ENCODE measurements at places on chromosomes 12 and 14.

DNA sequence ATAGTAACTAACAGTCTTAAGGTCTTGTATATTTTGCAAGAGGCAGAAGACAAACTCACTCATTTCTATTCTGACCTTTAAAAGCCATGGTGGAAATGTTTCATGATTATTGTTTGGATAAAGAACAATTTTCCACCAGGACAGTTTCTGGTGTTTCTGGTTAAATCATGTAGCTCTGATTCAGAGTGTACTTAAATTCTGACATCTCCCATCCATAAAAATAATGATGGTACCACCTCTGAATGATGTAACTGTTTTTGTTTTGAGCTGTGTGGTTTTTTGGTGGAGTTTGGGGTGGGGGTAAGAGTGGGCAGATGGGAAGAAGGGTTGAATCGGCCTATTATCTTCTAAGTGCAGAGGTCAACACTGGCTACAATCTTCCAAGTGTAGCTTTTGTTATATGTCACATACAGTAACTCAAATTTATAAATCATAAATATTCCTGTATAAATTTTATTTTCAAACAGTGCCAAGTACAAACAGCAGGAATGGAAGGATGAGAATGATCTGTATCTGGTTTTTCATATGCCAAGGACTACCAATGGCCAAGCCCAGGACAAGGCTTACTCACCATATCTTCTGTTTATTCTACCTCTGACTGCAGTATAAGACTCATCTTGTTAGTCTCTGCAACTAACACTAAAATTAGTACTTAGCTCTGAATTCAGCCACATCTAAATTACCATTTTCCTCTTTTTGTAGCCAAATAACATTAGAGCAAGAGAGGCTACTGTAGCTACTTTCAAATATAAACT is 108.7 kb downstream of the BCAT1 start:
- no peak for DNase-seq

DNA sequence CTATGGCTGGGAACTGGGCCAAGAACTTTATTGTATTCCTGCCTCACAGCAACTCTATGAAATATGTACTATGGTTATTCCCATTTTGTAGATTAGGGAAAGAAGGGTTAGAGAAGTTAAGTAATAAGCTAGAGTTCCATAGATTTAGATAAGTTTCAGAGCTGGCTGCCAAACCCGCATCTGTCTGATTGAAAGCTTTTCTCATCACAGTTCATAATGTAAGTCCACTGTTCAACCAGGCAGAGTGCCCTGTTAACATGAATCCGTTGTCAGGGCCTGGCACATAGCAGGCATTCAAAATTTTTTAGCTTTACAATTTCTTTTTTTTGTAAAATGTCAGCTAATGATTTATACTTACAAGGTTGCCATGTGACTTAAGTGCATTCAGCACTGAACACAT is 467.3 kb downstream of the NRXN3 start:
- DNase-seq = no peak

DNA sequence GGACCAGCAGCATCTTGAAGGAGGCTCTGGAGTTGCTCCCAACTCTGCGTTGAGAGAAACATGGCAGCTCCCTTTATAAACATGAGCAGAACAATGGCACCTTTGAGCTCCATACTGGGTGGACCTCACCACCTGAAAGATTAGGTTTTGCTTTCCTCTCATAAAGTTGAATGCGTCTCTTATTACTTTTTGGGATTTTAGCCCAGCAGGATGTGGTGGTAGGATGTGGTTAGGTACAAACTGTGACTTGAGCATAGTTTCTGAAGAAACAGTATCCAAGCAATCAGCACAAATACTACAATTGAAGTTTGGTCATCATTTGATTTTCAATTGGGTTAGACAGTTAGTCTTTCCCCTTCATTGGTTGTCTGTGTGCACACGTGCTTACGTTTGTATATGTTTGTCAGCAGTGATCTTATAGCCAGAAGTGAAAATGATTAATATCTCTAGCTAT is at the start of gene PRR4:
Gene PRR4 (minus strand): TSS at position 51 of the 454 bp plus-strand sequence. CDS start 38 bp downstream, at position 13.
- no peak for DNase-seq

DNA sequence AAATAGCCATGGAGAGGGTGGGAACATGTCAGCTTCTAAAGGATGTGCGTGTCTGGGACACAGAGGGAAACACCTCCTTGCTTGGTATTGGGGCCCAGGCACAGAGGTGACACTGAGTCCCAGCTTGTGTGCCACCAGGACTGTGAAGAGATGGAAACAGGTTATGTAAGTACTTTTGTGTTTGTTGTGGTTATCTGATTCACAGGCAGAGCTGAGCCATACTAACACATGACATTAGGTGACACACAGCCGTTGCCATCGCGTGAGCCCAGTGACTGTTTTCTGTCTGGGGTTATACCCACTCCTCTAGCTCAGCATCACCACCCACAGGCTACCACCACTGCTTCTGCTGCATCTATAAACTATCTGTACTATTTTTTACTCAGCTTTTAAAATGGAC is 12.1 kb upstream of the FLVCR2 start:
- peak; percentile 87 for DNase-seq

DNA sequence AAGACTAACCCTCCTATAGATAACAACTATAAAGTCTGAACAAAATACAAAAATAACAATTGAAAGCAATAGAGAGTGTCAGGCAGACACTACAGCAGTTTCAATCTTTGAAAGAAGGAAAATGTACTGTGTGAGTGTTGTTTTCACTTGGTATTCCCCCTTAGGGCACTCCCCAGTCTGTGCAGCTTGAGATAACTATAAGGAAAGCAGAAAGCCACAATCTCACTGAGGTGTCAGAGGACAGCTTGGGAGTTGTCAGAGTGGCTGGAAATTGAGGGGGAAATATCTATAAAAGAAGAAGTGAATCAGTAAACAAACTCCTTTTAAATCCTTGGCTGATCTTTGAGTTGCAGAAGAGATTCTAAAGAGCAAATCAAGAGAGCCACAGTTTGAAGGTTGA is 364.8 kb downstream of the NELL2 start:
- DNase-seq = no peak

- DNase-seq = no peak
Observed at GRCh38 chr14:59274991-59275391, 86.5 kb downstream of the DAAM1 start.
